ENCODE measurements at places on chromosomes 3 and 15.

DNA sequence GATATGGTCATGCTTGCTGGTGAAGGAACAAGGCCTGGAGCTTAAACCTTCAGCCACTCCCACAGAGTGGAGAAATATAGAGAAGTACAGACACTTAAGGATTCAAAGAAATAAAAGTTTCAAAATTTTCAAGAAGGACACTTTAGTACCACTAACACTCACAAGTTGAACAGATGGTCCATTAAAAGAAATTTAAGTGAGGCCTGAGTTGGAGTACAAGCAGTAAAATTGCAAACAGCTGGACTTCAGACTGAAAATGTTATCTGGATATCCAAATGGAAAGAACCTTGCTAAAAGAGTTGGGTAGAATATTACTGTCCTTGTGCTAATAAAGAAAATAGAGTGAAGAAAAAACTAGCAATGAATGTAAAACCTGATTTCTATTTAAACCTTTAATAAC lies 397.1 kb upstream of the KCNMB2 start:
- DNase-seq, result no peak

DNA sequence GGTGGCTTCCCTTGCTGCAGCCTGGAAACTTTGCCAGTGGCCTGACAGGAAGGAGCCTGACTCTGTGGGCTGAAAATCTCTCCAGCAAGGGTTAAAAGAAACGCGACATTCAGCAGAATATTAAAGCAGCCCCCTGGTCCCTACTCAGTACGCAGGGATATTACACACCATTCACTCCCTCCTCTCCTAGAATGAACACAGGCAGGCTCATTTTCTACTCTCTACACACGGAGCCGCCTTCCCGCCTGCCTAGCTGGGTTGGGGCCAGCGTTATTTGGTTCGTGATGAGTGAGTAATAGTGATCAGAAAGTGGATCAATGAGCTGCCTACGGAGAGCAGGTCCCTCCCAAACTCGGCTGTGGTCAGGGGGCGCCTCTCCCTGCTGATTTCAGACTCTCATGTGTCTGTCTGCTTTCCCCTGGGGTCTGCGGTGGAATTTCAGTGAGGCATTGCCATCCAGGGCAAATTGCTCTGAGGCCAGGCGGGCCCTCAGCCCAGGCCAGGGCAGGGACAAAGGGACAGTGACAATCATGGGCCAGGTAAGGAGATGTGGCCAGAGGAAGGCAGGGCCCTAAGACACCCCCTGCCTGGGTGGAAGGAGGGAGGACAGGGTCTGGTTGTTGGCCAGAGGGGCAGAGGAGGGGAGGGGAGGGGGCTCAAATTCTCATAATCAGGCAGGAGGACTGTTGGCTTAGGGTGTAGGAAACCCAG lies 2.8 kb downstream of the EPHB1 start:
- no peak for DNase-seq

- peak; percentile 46 for DNase-seq
Measured at GRCh38 chr3:115272036-115272824, 125.1 kb upstream of the ZBTB20 start.

GRCh38 chr15:55277116-55277564 lies 12.5 kb downstream of the RAB27A start:
- no peak for DNase-seq

DNA sequence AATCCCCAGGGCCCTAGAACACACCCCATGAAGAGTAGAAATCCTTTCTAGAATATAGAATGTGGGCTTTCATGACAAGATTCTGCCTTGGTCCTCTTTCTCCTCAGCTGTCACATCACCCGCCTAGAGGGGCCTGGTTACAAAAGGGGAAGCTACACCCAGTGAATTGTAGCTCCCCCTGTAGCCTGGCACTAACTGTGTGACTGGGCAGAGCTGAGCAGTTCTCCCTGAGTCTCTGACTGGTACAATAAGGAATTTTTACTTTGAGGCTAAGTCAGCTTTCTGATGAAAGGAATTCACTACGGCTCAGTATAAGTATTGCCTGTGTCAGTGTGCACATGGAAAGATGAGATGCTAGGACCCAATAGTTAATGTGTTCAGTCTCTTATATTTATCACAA lies 28.7 kb upstream of the ZNF148 start:
- DNase-seq, result no peak

DNA sequence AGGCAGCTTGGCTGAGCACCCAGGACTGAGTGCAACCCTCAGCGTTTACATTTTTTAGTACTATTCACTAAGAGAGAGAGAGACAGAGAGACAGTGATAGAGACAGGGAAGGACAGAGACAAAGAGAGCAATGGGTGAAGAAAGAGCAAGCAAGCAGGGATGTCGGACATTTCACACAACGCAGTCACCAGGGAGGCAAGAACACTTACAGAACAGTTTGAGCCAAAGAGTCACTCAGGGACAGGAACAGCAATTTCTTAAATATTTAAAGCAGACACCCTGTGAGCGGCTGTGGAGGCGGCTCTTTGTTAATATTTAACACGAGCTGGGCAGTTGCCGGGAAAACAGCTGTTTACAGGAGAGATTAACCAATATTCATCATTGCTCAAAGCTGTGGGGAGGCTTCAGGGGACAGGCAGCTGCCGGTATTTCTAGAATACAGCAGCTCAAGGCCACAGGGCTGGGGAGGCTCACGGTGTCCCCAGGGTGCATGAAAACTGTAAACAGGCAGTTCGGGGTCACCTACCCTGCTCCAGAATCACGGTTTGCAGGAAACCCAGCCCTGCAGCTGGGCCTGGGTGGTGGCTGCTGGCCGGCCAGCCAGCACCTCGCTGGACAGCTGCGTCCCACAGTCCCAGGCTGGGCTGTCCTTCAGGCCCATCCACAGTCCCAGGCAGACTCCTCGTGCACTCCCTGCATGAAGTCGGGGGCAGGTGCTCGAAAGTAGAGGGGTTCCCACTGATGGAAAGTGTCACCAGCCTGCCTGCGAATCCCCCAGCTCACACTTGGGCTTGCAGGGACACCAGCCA lies 38.8 kb upstream of the PCSK6 start:
- DNase-seq, result no peak

DNA sequence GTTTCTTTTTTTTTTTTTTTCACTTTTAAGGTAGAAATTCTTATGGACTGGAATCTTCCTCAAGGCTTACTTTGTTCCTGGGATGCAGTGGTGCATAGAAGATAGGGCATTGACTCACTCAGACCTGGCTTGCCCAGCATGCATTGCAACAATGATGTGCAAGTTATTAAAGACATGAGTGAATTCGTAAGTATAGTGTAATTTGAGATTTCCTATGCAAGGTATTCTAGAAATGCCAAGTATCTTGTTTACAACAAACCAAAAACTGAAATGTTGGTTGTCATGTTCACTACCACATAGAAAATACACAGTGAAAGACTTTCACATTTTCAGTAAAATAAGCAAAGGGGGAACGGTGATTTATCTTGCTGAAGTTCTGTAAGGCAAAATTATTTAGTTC lies 56.5 kb upstream of the FNDC3B start:
- peak; percentile 43 for DNase-seq

DNA sequence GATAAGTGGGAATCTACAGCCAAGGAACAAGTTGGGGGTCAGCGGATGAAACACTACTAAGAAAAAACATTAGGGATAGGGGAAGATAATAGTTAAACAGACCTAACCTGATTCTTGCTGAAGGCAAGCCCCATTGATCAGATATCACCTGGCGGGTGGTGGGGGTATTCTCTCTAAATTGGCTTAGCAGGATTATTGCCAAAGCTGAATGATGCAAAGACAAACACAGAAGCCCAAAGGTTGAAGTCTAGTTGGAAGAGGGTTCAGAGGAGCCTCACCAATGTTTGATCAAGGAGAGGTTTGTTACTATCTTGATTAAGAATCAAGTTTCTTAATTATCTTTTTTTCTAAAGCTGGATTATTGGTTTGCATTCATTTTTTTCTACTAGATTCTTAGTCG lies 371.9 kb upstream of the CNTN4 start:
- DNase-seq, result no peak

- DNase-seq, result no peak
Measured at GRCh38 chr3:170697131-170697530, 111.3 kb upstream of the SLC7A14 start.

- DNase-seq, result no peak
Measured at GRCh38 chr3:180320631-180321030, 281.3 kb upstream of the TTC14 start.

DNA sequence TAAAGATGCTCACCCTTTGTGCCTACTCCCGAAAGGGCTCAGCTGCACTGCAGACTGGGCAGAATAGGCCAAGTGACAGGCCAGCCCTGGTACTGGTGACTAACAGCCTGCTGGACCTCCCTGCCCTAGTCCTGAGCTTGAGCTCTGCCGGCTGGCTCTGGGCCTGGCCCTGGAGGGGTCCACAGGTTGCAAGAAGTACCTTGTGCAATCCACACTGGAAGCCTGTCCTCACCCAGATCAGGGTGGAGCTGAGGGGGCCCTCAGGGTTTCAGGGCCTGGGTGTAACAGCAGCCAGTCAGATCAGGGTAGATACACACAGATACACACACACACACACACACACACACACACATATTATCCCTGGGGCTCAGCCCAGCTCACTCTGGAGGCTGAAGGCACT lies 27.3 kb upstream of the PLA2G4D start:
- no peak for DNase-seq

DNA sequence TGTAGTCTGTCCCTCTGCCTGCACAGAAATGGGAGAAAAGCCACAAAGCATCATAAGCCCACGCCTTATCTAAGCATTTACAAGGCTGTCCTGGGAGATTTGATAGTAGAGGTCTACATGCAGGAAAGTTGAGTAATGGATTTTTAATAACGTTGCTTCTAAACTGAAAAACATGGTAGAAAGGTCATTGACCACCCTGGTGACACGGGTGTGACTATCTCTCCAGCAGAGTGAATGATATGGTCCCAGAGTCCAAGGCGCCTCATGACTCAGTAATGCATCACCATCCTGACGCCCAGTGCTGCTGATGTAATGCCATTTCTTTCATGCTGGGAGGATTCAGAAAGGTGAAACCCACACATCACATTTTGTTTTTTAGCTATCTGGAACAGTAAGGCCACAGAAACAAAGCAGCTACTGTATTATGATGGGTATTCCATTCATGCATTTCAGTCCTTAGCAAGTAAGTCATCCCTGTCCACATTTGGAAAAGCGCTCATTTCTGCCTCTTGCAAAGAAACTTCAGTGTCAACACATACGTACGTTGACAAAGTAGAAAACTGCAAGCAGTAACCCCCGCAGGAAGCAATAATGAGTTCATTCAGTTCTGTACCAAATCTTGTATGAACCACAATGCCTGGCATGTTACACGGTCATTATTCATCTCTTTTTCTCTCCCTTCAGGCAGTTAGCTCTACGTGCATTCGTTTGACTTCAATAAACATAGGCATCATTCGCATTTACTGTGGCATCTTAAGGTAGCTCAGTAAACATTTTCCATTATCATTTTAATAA lies 483.5 kb downstream of the GABRG3 start:
- no peak for DNase-seq

GRCh38 chr3:182683858-182684257 lies 109.4 kb upstream of the ATP11B start:
- DNase-seq, result no peak

DNA sequence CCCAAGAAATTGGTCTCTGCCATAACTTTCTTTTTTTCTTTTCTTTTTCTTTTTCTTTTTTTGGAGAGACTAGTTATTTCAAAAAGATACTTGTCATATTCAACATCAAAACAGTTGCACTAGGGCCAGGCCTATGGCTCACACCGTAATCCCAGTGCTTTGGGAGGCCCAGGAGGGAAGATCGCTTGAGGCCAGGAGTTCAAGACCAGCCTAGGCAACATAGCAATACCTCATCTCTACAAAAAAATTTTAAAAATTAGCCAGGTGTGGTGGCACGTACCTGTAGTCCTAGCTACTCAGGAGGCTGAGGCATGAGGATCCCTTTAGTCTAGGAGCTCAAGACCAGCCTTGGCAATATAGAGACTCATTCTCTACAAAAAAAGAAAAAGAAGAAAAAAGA lies 49.0 kb upstream of the GNB5 start:
- DNase-seq, result no peak
